ENCODE measurements at places on chromosomes 2 and 18.

- DNase-seq: no peak
Observed at GRCh38 chr2:175220075-175220474, 38.6 kb upstream of the ATP5MC3 start.

DNA sequence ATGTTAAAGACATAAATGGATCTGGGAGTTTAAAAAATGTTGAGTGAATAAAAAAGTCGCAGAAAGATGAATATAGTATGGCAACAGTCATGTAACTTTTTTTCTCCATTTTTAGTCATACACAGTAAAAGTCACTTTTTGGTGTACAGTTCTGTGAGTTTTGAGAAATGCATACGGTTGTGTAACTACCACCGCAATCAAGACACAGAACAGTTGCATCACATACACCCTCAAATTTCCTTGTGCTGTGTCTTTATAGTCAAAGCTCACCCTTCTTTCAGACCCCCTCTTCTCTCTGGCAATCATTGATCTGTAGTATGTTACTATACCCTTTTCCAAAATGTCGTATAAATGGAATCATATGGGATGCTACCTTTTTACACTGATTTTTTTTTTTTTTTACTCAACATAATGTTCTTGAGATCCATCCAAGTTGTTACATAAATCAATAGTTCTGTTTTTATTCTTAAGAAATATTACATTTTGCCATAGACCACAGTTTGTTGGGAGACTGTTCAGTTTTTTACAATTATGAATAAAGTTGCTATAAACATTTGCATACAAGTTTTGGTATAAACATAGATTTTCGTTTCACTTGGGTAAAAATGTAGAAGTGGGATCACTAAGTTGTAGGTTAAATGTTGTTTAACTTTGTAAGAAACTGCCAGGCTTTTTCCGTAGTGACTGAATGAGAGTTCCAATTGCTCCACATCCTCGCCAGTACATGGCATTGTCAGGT is 35.4 kb upstream of the AGFG1 start:
- no peak for DNase-seq

DNA sequence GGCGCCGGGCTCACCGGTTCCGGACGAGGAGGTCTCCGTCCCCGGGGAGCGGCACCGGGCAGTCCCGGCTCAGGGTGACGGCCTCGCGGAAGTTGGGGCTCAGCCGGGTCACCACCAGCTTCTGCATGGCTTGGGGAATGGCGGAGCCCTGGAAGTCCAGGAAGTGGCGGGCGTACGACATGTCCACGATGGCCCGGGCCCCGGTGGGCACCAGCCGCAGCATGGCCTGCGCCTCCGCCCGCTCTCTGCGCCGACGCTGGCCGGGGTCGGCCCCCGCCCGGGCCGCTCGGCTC is 157 bp downstream of the PTGR3 start:
- no peak for DNase-seq

DNA sequence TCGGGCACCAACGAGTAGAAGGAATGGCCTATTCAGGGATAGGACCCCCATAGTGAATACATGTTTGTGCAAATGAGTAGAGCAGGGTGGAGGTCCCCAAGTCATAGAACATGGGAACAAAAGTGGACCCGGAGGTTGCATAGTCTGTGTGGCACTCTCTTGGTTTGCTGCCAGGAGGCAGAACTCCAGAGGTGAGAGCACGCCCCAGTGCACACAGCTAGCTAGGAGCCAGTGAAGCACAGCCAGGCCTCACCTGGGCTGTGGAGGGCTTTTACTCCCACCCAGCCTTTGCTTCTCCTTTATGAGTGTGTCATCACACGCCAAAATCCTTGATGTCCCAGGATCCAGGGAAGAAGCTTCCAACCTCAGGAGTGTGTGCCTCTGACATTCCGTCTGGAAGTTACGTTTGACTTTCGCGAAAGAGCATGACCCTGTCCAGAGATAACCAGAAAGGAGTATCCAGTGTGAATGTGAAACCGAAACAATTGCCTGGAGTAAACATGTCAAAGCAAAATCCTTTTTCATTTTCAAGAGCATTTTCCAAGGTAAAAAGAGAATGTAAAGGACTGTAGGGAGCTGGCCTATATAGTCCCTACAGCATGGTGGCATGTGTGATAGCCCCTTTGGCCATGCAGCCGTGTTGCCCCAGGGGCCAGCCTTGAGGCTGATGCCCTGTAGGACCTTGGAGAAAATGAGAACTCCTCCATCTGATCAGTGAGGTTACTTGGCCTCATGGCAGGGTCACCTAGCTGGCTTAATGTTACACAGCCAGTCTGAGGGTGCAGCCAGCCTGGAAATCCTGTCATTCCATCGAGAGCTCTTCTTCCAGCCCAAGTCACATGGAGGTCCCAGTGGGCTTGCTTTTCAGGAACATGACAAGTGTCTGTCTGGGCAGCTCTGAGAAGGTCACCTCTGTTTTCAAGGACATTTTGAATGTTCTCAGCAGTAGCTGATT is 8.8 kb downstream of the TRIB2 start:
- no peak for DNase-seq

GRCh38 chr2:1866402-1867111 is 122.2 kb upstream of the PXDN start:
- DNase-seq: no peak

- DNase-seq: no peak
Observed at GRCh38 chr2:238107525-238108422, 7.6 kb downstream of the ESPNL start.

GRCh38 chr2:230614040-230614439 is 98.6 kb upstream of the CAB39 start:
- no peak for DNase-seq

GRCh38 chr2:208990716-208991115 is 433.1 kb upstream of the MAP2 start:
- no peak for DNase-seq

DNA sequence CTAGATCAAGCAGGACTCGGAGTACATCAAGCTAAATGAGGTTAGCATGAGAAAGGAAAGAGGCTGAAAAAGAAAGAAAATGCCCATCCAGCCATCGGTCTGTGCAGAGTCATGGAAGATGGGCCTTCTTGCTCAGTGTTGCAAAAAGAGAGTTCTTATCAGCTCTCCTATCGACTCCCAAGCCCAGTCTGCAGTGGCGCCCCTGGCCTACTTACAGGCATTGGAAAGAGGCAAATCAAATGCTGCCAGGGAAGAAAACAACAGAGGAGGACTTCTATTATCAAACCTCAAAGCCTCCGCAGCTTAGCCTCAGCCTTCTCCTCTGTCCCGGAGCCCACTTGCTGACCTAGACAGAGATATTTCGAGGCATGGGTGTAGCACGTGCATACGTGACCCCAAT is 66.0 kb downstream of the CDH2 start:
- no peak for DNase-seq

DNA sequence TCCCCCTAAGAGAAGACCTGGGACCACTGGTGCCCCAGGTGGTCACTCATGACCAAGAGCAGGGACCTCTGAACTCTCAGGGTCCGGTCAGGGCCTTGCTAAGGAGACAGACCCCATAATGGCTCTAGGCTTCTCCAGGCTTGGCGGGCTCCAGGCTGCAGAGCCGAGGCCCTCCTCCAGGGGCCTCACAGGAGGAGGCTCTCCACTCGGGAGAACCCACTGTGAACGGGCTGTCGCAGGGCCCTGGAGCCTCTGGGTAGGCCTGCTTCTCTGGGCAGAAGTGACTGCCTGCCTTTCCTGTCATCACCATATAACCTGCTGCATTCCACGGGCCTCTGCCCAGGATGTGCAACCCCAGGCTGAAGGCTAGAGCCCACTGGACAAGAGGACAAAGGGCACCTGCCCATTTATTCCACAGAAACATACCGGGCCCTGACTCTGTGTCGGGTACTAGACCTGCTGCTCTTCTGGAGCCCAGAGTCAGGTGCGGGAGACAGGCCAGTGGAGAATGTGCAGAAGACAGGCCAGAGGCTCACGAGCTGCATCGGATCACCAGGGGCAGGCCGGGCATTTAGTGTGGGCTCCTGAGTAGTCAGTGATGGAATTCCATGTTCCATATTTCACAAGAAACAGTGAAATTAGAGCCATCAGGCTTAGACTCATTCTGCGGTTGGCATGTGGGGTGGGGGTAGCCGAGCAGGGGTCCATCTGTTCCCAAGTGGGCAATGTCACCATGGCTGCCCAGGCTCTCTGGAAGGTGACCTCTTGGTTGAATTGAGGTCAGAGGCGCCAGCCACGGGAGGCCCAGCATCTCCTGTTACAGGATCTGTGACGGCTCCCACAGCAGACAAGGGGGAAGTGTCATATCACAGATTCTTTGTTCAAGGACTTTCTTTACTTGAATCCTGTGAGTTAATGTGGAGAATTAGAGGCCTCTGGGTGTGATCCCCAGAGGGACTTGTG is 220.8 kb downstream of the SH3RF3 start:
- no peak for DNase-seq

GRCh38 chr2:96225016-96225533 is 16.4 kb upstream of the STARD7 start:
- no peak for DNase-seq

- no peak for DNase-seq
Observed at GRCh38 chr2:173442542-173442941, 87.9 kb downstream of the CDCA7 start.

- no peak for DNase-seq
Observed at GRCh38 chr2:109324861-109325260, 195.9 kb downstream of the SH3RF3 start.

- no peak for DNase-seq
Observed at GRCh38 chr2:27378809-27379290, 1.7 kb downstream of the ZNF513 start.

DNA sequence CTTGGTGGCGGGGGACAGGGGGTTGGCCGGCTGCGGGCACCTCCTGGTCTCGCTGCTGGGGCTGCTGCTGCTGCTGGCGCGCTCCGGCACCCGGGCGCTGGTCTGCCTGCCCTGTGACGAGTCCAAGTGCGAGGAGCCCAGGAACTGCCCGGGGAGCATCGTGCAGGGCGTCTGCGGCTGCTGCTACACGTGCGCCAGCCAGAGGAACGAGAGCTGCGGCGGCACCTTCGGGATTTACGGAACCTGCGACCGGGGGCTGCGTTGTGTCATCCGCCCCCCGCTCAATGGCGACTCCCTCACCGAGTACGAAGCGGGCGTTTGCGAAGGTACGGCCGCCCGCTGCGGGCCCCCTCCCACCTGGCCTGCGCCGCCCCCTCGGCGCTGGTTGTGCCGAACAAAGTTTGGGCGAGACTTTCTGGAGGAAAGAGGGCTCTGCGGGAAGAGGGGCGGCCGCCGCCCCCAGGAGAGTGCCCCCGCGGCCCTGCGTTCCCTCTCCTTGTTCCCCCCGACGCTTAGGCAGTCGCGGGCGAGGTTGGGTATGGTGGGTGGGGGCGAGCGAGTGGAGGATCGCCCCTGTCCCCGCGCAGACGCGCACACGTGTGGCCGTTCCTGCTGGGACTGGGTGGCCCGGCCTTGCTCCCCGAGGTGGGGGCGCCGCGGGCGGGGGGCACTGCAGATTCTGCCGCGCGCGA is 866 bp downstream of the CRIM1 start:
- DNase-seq: peak; percentile 27

- DNase-seq: no peak
Observed at GRCh38 chr2:144237830-144238627, 281.9 kb downstream of the ZEB2 start.

DNA sequence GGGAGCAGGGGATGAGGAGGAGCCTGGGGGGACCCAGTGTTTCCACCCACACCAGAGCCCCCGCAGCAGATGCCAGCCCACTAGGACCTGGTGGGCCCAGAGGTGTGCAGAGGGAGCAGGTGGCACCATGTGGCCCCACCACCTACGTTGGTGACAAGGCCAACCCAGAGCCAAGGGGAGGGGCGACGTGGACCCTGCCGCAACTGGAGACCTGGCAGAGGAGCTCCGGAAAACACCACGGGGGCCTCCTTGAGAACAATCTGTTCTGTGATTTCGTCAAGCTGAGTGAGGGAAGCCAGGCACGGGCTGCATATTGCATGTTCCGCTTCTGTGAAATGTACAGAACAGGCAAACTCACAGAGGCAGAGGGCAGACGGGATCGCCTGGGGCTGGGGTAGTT is 49.1 kb upstream of the GPC1 start:
- DNase-seq: no peak

GRCh38 chr2:112662704-112663103 is 17.0 kb downstream of the SLC20A1 start:
- DNase-seq: no peak

All from left renal pelvis (tissue), 4 donors.